ENCODE measurements at places on chromosomes 2 and 18. TPM values are rescaled to one million over a fixed set of nuclear protein-coding genes. Genes with fewer than 3 reads are reported as not detected.

The NT5DC4 gene
- not detected for total RNA-seq

The C2orf81 gene
- total RNA-seq: 0.72 TPM

The CHST9 gene
- total RNA-seq: not detected

The MOCOS gene
- 14.4 TPM for total RNA-seq

- H3K4me1 ChIP-seq: no peaks in the 10 kb centered on the region
- peaks cover 39% of the 10 kb centered on the region for H3K36me3 ChIP-seq
- no peak overlapping the region for H3K27ac ChIP-seq
- DNase-seq: no peak
- no peaks in the 10 kb centered on the region for H3K27me3 ChIP-seq
These were observed 24.7 kb downstream of the PNPT1 start for GRCh38 chr2:55668956-55669355.

DNA sequence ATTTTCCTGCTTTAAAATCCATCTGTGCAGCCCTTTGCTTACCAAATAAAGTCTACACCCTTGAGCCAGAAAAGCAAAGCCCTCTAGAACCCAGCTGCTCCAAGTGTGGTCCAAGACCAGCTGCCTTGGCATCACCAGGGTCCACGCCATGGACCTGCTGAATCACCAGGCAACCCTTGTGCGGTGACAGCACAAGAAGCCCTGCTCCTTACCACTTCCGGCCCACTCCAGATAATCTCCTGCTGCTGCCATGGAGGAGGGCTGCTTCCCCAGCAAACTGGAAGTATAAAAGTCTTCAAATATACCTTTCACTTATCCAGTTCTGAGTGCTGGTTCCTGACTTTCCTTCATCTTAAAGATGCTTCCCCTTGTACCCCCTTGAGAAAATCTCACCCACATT lies 106.0 kb upstream of the PKDCC start:
- no peak overlapping the region for H3K27ac ChIP-seq
- peaks cover 17% of the 10 kb centered on the region for H3K4me1 ChIP-seq
- no peak overlapping the region for H3K4me3 ChIP-seq
- peaks cover 5% of the 10 kb centered on the region for H3K27me3 ChIP-seq
- peak; percentile 59 for DNase-seq

- H3K36me3 ChIP-seq: no peaks in the 10 kb centered on the region
- H3K27me3 ChIP-seq: no peaks in the 10 kb centered on the region
- no peak overlapping the region for H3K27ac ChIP-seq
- no peaks in the 10 kb centered on the region for H3K4me1 ChIP-seq
These were observed 65.3 kb downstream of the SLC40A1 start for GRCh38 chr2:189515264-189515663.

- H3K4me3 ChIP-seq: no peak overlapping the region
- no peak overlapping the region for H3K27ac ChIP-seq
- no peaks in the 10 kb centered on the region for H3K27me3 ChIP-seq
- H3K36me3 ChIP-seq: no peaks in the 10 kb centered on the region
- no peak for DNase-seq
These were observed 57.6 kb downstream of the TRIB2 start for GRCh38 chr2:12774395-12774727.

- DNase-seq: peak; percentile 57
- no peaks in the 10 kb centered on the region for H3K27me3 ChIP-seq
- no peaks in the 10 kb centered on the region for H3K36me3 ChIP-seq
These were observed 108.1 kb downstream of the MYT1L start for GRCh38 chr2:2222931-2223330.
